ENCODE measurements at places on chromosomes 13 and 19.

- peak; percentile 72 for DNase-seq
Observed at GRCh38 chr19:46828484-46828883, 22.2 kb downstream of the AP2S1 start.

DNA sequence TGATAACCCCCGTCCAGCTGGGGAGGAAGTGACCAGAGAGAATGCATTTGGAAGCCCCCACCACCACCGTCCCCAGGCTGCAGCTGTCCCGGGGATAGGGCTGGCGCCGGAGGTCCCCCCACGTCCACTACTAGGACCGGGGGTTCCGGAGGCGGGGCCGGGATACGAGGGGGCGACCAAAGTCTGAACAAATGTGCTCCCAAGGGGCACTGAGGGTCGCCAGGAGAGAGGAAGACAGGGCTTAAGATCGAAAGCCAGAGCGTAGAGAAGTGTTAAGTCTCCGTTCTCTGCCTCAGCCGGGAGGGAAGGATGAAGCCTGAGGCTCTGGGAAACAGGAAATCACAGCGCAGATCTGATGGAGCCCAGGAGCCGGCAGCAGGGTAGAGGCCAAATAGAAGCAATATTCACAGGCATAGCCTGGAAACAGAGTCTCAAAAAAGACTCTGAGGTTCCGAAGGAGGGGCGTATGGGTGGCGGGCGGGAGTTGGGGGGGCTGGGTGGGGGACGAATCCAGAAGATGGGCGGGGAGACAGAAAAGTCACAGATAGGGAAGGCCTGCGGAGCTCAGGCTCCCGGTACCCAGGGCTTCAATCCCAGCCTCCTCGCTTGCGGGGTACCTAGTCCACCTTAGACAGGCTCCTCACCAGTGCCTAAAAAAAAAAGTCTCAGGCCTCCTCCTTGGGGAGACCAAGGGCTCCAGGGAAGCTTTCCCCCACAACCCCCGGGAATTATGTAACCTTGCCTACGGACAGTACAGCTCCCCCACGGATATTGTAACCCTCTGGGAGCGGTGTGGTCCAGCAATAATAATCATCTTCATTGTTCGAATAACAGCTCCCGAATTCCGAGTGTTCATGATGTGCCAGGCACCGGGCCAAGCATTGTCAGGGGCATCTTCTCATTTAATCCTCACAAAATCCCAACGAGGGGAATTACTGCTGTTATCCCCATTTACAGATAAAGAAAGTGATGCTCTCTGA is 1.1 kb upstream of the ERF start:
- DNase-seq: no peak

- no peak for DNase-seq
Observed at GRCh38 chr13:110938662-110939421, 24.0 kb upstream of the ANKRD10 start.

- peak; percentile 51 for DNase-seq
Observed at GRCh38 chr13:20475927-20476691, 49.5 kb downstream of the CRYL1 start.

DNA sequence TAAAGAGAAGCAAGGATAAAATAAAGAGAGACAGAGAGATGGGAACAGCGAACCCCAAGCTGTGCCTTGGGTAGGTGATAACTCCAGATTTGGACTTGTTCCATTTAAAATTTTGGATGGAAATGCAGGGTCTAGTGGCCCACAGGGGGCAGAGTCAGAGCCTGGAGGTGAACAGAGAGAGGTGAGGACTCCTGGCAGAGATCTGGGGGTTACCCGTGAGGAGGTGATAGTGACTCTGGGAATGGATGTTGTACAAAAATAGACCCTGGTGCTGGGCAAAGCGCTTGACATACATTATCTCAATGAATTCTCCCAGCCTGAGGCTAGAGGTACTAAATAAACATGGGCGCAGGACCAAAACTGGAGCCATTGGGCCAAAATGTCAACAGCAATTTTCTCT is 14.3 kb upstream of the DHRS12 start:
- no peak for DNase-seq

DNA sequence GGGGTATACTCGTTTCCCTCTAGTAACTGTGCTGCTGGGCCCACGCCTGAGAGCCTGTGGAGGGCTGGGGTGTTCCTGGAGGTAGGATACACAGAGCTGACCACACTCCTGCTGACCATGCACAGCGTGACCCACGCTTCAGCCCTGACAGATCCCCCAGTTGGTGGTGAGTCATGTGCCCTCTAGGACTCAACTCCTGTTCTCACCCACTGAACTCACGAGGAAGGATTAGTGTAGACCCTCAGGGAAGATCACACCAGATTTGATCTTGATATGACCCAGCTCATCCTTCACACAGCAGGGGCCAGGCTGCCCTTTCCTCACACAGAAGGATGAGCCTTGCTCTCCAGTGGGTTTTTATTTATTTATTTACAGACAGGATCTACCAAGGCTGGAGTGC is 13.3 kb upstream of the ACP7 start:
- DNase-seq: no peak

DNA sequence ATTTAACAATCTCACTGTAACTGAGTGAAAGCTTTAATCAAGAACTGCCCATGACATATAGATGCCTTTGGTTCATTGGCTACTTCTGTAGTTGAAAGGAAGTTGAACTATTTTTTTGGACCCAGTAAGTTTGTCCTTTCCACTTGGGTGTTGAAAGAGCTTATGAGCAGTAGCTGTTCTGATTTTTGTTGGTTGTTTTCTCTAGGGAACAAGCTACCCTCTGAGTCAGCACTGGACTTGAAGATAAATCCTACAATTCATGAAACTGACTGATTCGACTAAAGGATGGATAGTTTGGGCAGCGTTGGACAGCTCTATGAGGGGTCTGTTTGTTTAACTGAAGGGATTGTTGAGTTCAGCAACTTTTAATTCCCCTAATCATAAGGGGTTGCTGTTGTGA is 101.0 kb downstream of the PAN3 start:
- no peak for DNase-seq

- no peak for DNase-seq
Observed at GRCh38 chr19:43578787-43579186, 3.2 kb downstream of the PINLYP start.

DNA sequence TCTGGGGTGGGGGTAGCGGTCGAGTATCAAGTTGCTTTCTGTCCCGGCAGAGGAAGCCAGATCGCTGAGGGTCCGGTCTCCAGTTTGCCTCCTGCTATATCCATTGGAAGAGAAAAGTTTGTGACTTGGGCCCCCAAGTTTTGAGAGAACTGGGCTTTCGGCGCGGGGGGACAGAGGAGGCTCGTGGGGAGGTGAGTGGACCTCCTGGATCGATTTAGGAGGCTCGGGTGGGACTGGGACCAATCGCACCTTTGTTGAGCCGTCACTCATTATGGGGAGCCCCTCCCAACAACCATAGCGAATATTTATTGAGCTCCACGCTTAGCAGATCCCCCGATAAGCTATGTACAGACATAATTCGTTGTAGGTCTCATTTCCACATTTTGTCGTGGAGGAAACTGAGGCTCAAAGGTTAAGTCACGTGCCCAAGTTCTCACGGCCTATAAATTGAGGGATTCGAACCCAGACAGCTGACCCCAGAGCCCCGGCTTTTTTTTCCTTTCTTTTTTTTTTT is 909 bp downstream of the RFXANK start:
- DNase-seq: peak; percentile 15

Data from activated CD4-positive, alpha-beta T cell treated with anti-CD3 and anti-CD28 coated beads for 4 hours (primary cell).